ENCODE measurements at places on chromosomes 12 and 14. TPM values are rescaled to one million over a fixed set of nuclear protein-coding genes. Genes with fewer than 3 reads are reported as not detected.

Gene C12orf60
- 0.47 TPM for total RNA-seq

Gene ALX1
- total RNA-seq: not detected

Gene MUCL1
- not detected for total RNA-seq

Gene TEX22
- 0.40 TPM for total RNA-seq

Gene CRIP1
- total RNA-seq: 45.9 TPM

Measured in PC-3 (cell line).